Breast epithelium (tissue), 4 donors: ENCODE measurements at places on chromosomes 6 and 20.
A peak's percentile ranks its signal among the peaks of the same experiment; 100 is the strongest.

DNA sequence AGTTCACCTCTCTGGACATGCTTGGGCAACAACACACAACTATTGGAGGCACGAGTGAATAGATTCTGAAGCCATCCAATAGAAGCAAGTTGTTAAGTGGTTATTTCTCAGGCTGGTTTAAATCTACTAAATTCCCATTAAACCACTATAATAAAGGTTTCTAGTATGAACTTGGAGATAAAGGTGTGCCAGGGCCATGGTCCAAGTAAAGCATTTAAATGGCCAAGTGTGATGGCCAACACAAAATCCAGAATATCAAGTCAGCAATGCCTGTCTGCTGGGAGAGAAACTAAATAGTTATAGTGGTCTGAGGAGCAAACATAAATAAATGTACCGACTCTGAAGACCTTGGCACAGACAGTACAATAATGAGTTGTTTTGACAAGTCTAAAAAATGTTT, 294.3 kb upstream of the STXBP5 start:
- DNase-seq: no peak

DNA sequence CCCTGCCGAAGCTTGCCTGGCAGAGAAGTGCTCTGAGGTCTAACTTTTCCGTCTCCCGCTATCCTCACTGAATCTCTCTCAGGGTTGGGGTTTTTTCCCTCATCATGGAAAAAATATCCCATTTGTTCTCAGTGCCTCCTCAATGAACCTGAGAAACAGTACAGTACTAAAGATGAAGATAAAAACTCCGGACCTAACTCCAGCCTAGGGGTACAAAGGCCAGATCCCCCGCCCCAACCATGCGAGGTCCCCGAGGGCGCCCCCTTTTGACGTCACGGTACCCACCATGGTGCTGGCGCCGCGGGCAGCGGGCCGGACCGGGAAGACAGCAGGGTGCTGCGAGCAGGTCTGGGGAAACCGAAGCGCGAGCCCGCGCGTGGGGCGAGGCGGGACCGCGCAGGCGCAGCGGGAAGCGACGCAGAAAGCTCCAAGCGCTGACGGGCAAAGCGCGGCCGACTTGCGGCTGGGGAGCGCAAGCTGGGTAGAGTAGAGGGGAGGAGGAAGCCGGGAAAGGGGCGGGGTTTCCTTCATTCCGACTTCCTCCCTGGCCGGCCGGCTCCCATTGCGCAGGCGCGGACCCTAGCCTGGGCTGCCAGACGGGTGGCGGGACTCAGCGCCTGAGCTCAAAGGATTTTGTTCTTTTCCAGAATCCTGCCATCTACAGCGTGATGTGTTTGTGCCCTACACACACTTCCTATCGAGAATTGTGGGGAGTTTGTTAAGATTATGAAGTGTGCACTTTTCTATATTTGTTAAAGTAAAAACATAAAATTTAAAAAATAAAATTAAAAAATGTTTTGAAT, at the start of gene LSM2:
Gene LSM2 (minus strand): TSS at position 497 of the 803 bp plus-strand sequence. CDS start 209 bp downstream, at position 288.
- peak; percentile 96 for DNase-seq

GRCh38 chr6:41731561-41732086, 3.8 kb downstream of the TFEB start:
- no peak for DNase-seq

- no peak for DNase-seq
Observed at GRCh38 chr6:154909821-154910220, 85.3 kb upstream of the TIAM2 start.

DNA sequence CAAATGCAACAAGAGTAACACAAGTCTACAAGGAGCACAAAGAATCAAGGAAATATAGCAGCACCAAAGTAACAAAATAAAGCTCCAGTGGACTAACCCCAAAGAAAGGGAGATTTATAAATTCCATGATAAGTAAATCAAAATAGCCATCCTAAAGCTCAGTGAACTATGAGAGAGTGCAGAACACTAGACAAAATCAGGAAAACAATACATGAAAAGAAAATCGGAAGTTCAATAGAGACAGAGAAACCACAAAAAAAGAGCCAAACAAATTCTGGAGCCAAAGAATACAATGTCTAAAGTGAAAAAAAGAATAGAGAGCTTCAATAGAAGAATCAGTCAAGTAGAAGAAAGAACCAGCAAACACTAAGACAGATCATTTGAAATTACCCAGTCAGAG, 247.3 kb upstream of the TENT5A start:
- DNase-seq: no peak
